Activated naive CD8-positive, alpha-beta T cell treated with anti-CD3 and anti-CD28 coated beads for 36 hours (primary cell): ENCODE measurements at places on chromosomes 4 and X. TPM values are rescaled to one million over a fixed set of nuclear protein-coding genes. Genes with fewer than 3 reads are reported as not detected.

The DRP2 gene
- total RNA-seq = 0.18 TPM

The USP38 gene
- 23.1 TPM for total RNA-seq

The SYTL5 gene
- total RNA-seq = not detected

The SMIM43 gene
- not detected for total RNA-seq

The NUDT11 gene
- 3.2 TPM for total RNA-seq

The UCP1 gene
- not detected for total RNA-seq

The NLGN3 gene
- total RNA-seq = 0.41 TPM

The ITIH6 gene
- total RNA-seq = not detected

The CPLX1 gene
- not detected for total RNA-seq

The GABRG1 gene
- total RNA-seq = not detected

The RNF175 gene
- total RNA-seq = not detected
